ENCODE measurements at places on chromosomes 7 and 10.

- DNase-seq: no peak
These were observed 49.0 kb downstream of the LAMB1 start for GRCh38 chr7:107953924-107954303.

GRCh38 chr7:26590709-26591108, 273.7 kb downstream of the SKAP2 start:
- DNase-seq: no peak

DNA sequence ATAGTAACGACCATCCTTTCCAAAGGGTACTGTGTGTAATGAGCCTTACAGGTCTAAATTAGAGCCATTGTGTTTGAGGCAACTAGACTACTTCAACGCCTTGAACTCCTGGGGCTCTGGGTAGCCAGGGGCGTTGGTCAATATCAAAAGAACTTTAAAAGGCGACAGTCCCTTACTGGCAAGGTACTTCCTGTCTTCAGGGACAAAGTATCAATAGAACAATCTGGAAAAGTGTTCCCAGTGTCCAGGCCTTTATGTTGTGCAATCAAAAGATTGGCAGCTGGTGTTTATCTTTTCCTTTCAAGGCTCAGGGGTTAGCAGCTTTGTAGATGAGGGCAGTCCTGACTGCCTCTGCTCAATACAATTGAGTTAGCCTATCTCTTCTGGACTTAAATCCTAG, 284.3 kb downstream of the PARD3 start:
- no peak for DNase-seq

DNA sequence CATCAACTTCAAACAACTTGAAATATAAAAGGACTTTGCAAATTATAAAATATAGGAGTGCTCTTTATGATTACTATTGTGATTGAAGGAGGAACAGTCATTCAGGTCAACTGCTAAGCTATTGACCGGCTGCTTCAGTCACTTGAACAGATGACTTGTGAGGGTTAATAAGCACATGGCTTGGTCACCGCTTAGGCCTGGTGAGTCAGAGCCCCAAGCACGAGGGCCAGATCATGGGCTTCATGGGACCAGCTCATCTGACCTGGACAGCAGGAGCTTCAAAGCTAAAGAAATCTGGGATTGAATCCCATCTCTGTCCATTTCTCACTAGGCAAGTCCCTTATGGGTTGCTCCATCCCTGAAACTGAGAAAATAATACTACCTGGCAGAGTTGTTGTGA, 60.4 kb upstream of the ADO start:
- DNase-seq: no peak

GRCh38 chr10:80032503-80032902, 46.0 kb upstream of the TMEM254 start:
- no peak for DNase-seq

DNA sequence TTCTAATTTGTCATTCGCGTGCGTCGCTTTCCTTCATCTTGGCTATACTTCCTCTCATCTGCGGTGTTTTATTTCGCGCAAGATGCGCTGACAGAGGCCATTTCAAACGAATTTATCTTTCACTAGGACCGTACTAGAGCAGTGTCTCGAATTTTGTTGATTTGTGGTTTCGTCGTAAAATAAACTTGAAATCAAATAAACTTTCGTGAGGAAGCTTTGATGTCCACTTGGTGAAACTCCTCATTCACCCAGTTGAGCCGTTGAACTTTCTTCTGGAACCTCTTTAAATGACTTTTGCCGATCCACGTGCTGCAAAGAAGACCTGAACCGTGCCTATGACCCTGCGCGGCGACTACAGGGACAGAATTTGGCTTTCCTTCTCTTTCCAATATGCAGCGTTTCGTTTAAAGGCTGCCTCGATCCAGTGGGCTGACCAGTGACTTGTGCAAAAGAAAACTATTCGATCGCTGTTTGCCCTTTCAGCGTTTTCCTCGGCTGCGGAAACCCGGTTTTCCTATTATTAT, 163.9 kb upstream of the PPP1R3A start:
- no peak for DNase-seq

GRCh38 chr7:106737202-106737562, 76.2 kb upstream of the CCDC71L start:
- no peak for DNase-seq

DNA sequence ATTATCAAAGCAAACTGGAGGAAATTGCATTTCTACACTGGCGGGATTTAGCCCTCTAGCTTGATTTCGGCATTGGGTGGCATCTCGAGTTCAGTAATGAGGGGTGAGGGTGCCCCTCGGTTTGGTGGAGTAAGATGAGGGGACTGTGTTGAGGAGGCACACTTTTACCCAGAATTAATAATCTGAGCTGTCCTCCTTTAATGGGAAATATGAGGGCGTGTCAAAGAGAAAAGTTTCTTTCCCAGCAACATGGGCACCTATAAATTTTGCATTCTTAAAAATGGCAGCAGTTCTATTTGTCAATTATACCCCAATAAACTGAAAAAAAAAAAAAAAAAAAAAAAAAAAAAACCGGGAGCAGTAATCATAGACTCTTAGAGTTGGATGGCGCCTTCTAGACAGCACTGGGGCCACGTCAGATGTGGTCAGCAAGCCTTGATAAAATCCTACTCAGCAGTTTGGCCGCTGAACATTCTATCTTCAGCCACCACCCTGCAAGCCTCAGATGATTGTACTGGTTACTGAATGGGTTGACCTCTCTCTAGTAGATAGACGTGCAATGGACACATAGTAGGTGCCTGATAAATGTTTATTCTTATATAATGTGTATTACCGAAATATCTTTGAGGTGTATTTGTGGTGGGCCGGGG, 931 bp downstream of the PAPSS2 start:
- DNase-seq: no peak

- no peak for DNase-seq
These were observed 144.7 kb downstream of the TRIL start for GRCh38 chr7:28813243-28813962.

GRCh38 chr7:95501261-95501832, 15.6 kb downstream of the ASB4 start:
- no peak for DNase-seq

All from activated naive CD4-positive, alpha-beta T cell treated with anti-CD3 and anti-CD28 coated beads, Interleukin-2, amount 50 U/mL, for 72 hours (primary cell).